ENCODE measurements at places on chromosomes 16 and 17.

GRCh38 chr16:82264756-82265155, 94.7 kb upstream of the MPHOSPH6 start:
- DNase-seq: no peak

DNA sequence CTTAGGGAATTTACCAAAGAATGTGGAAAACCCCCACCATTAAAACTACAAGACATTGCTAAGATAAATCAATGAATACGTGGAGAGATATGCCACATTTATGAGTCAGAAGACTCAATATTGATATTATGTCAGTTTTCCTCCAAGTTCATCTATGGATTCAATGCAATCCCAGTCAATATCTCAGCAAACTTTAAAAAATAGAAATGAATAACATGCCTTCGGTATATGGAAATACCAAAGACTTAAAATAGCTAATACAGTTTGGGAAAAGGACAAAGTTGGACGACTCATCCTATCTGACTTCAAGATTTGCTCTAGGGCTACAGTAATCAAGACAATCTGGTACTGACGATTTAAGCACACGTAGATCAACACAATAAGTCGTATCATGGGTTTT, 31.2 kb downstream of the PIK3R5 start:
- no peak for DNase-seq

DNA sequence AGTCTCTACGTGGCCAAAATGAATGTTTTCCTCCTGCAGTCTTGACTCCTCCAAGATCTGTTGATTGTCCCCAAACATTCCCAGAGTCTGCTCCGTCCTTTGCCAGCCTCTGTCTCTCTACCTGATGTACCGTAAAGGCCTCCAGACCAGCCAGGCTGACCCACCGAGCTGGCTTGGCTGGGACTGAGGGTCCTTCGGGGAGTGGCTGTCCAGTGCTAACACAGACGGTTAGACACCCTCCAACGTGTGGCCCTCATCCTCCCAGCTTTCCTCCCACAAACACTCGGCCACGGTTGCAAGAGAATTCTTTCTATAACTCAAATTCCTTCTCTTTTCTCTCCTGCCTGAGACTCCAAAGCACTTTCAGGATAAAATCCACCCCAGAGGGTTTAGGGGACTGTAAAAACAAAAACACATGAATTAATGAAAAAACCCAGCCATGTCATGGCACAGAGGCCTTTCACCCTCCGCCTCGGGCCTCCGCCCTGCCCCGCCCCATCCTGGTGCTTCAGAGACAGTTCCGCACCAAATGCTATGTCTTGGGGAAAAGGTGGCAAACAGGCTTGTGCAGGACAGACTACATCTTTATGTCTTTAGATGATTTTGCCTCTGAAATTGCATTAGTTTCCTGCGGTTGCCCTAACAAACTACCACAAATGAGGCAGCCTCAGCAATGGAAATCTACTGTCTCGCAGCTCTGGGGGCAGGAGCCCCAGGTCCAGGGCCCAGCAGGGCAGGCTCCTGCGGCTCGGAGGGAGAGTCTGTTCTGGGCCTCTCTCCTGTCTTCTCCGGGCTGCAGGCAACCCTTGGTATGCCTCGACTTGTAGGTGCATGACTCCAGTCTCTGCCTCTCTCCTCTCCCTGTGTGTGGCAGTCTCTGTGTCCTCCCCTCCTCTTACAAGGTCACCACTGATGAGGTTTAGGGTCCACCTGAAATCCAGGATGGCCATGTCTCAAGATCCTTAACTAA, 72.5 kb upstream of the CBX4 start:
- no peak for DNase-seq

DNA sequence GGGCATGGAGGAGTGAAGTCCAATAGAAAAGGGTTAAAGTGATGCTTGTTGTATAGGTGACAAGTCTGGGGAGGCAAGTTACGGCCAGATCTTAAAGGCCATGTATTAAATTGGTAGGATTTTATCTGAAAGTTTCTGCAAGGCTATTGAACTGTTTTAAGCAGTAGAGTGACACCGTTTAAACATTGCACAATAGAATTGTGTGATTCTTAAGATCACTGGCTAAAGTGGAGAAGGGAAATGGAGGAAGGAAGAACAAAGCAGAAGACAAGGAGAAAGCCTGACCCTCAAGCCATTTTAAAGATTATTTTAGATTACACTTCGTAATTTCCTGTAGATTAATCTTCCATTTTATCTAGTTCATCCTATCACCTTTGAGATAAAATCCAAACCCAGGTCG, 5.6 kb upstream of the MPHOSPH6 start:
- DNase-seq: no peak

- no peak for DNase-seq
Observed at GRCh38 chr17:29178750-29179231, 1.4 kb downstream of the MYO18A start.

- DNase-seq: no peak
Observed at GRCh38 chr16:85675251-85675874, 13.4 kb downstream of the GINS2 start.

GRCh38 chr17:32878211-32878610, 1.3 kb upstream of the MYO1D start:
- DNase-seq: no peak

GRCh38 chr17:49616601-49617131, 41.0 kb downstream of the NXPH3 start:
- DNase-seq: no peak

GRCh38 chr16:22077700-22078313, 14.5 kb upstream of the VWA3A start:
- peak; percentile 28 for DNase-seq

- DNase-seq: no peak
Observed at GRCh38 chr16:68093816-68094613, 8.8 kb downstream of the NFATC3 start.

Measured in T-helper 2 cell (primary cell).